Fibroblast of mammary gland (primary cell): ENCODE measurements at places on chromosomes 2 and 18.

GRCh38 chr2:104885119-104885782 lies 31.3 kb downstream of the POU3F3 start:
- no peak for DNase-seq

GRCh38 chr2:189142893-189143759 lies 36.4 kb downstream of the COL5A2 start:
- DNase-seq, result peak; percentile 68

- DNase-seq, result peak; percentile 9
Measured at GRCh38 chr2:86807468-86808275, 17.0 kb upstream of the CD8A start.

DNA sequence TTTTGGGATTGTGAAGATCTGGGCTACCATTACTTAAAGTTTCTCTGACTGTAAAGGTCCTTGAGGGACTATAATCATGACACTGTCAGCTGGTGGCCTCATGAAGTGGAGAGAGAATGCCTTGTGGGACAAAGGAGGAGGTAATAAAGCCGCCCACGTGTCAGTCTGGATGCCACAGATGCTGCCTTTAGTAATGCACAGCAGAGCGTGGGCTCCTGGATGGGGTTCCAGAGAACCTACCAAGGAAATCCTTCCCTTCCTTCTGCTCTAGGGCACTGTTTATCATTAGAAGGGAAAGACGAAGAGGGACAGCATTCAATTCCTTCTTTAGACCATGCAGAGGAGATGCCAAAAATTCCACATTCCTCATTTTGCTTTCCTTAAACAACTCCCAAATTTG lies 63.5 kb downstream of the COL5A2 start:
- peak; percentile 41 for DNase-seq

DNA sequence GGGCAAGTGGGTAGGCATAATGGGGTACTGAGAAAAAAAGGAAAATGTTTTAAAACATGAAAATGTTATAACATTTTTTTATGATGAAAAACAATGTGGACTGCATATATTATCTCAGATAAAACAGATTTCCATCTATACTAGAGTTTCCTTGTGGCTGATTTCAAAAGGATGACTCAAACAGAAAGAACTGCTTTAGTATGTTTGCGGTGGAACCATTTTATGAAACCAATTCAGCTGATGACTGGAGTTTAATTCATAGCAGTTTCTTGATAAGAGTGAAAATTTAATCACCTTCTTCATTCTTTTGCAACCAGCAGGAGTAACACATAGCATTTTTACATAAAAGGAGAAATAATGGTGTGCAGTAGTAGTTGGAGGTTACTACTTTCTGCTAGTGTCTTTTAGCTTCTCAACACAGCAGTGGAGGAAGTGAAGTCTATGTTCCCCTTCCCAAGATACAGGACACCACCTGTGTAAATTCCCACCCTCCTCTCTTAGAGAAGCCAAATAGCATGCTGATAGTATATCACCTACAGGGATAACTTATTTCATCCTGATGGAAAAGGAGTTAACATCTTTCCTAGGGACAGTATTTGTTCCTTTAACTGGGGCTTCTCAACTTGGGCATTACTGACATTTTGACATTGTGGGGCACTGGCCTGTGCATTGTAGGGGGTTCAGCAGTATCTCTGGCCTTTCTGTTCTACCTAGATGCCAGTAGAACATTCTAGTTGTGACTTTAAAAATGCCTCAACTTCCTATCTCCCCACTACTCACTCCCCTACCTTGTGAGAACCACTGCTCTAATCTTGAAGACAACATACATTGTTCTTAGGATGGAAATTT lies 29.9 kb downstream of the PELI1 start:
- peak; percentile 64 for DNase-seq

GRCh38 chr2:174711206-174711605 lies 53.1 kb downstream of the CHRNA1 start:
- peak; percentile 41 for DNase-seq

DNA sequence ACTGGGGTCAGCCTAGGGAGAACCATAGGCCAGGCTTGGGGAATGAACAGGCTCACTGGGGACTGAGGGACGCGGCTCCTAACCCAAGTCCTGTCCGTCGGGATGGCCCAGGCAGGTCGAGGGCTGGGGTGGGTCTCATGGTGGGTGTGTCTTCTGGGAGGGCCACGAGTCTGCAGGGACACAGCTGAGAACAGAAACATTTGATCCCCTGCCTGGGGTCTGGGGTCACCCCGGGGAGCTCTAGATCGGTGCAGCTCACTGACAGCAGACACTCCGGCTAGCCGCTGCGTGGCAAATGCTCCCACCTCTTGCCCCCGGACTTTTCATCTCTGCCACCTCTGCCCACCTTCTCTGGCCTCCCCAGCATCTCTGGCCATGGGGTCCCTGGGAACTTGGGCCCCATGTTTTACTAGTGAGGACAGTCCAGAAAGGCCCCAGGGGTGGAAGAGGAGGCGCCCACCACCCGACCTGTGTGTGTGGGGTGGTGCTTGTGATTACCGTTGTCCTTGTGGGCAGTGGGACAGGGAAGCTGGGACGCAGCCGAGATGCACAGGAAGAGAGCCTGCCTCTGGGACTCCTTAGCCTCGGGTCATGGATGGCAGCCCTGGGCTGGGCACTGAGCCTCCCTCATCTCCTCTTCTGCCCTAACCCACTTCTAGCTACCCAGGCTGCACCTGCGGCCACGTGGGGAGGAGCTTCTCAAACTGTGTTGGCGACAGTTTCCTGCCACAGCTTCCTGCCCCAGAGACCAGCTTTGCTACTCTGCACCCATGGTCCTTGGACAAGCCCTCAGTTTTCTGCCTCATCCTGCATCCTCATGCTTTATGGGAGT lies 4.9 kb downstream of the ZAP70 start:
- no peak for DNase-seq

- peak; percentile 15 for DNase-seq
Measured at GRCh38 chr18:37335409-37335736, 230.2 kb downstream of the CELF4 start.
